Activated naive CD8-positive, alpha-beta T cell treated with anti-CD3 and anti-CD28 coated beads, Interleukin-2, amount 50 U/mL, for 24 hours (primary cell): ENCODE measurements at places on chromosomes 11 and 22.

DNA sequence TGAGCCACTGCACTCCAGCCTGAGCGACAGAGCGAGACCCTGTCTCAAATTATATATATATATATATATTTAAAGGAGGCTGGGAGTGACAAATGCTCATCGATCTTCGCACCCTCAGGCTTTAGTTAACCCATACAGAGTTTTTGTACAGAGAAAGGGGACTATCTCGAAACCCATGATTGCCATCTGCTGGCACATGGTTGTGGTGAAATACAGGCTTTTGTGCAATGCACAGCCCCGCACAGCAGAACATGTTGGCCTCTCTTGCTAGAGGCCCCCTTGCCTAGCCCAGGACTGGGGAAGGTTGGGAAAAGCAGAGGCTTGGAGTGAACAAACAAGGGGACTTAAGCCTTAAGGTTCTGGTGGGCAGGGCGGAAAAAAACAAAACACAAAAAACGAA, 3.6 kb downstream of the MYBPC3 start:
- no peak overlapping the region for H3K27ac ChIP-seq
- H3K36me3 ChIP-seq, result no peaks in the 10 kb centered on the region
- no peak overlapping the region for H3K4me3 ChIP-seq
- H3K27me3 ChIP-seq, result no peaks in the 10 kb centered on the region
- H3K4me1 ChIP-seq, result no peaks in the 10 kb centered on the region

DNA sequence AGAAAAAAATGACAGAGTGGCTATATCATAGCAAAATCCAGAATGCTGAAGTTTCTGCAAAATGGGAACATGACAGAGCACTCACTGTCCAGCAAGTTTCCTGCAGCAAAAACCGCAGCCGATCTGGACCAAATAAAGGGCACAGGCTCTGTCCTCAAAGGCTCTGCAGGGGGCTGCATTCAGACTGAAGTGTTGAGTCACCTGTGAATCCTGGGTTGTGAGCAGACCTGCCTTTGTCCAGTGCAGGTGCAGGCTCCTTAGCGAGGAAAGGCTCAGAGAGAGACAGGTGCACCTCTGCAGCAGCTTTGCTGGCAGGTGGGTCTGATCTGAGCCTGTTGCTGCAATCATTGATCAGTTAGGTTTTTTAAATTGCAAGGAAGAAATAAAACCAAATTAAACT, 29.3 kb upstream of the NFAM1 start:
- no peaks in the 10 kb centered on the region for H3K36me3 ChIP-seq
- no peaks in the 10 kb centered on the region for H3K4me1 ChIP-seq

GRCh38 chr11:72851726-72852125, 37.5 kb downstream of the ATG16L2 start:
- no peak for DNase-seq
- H3K4me3 ChIP-seq, result no peak overlapping the region
- H3K36me3 ChIP-seq, result peaks cover 5% of the 10 kb centered on the region
- H3K27me3 ChIP-seq, result no peaks in the 10 kb centered on the region
- no peak overlapping the region for H3K27ac ChIP-seq

DNA sequence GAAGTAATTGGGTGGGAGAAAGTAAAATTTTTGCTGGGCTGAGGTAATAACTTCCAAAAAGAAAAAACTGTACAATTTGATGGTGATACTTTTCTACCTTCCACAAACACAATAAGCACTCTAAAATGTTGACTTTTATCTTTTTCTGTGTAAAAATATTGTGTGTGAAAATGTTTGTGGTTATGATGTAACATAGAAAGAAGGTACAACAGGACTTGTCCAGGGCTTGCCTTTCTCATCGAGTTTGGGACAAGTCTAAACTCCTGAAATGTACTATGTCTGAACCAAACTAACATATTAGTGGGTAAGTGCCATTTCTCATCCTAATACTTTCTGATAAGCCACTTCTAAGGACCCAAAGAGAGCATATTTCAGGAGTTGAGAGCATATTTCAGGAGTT, 174.2 kb upstream of the PDGFD start:
- H3K27me3 ChIP-seq, result no peaks in the 10 kb centered on the region
- H3K27ac ChIP-seq, result no peak overlapping the region
- no peaks in the 10 kb centered on the region for H3K36me3 ChIP-seq
- DNase-seq, result no peak

DNA sequence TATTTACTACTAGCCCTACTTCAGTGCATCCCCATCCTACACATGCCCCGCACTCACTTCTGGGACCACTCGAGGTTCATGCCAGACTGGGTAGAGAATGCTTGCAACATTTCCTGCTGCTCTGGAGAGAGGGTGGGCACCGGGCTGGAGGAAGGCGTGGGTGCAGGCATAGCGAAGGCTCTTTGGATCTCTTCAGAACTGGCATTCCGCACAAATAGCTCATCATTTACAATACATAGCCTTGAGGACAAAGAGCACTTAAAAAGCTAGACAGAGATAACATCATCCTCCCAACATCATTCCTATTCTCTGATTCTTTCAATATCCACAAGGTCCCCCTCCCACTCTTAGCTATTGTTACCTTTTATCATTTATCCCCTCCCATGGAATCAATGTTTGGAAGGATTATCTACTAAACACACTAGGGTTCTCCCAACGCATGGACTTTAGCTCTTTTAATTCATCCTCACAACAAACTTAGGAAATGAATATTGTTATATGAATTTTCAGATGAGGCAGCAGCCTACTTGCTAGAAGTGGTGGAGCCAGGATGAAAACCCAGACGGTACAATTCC, 2.5 kb upstream of the TMEM223 start:
- H3K4me3 ChIP-seq, result no peak overlapping the region
- DNase-seq, result no peak
- H3K4me1 ChIP-seq, result peaks cover 26% of the 10 kb centered on the region
- H3K36me3 ChIP-seq, result peaks cover 71% of the 10 kb centered on the region

- no peaks in the 10 kb centered on the region for H3K27me3 ChIP-seq
- no peaks in the 10 kb centered on the region for H3K36me3 ChIP-seq
- H3K4me1 ChIP-seq, result no peaks in the 10 kb centered on the region
- no peak overlapping the region for H3K27ac ChIP-seq
- H3K4me3 ChIP-seq, result no peak overlapping the region
Observed at GRCh38 chr22:31138126-31138525, 2.2 kb downstream of the PLA2G3 start.

DNA sequence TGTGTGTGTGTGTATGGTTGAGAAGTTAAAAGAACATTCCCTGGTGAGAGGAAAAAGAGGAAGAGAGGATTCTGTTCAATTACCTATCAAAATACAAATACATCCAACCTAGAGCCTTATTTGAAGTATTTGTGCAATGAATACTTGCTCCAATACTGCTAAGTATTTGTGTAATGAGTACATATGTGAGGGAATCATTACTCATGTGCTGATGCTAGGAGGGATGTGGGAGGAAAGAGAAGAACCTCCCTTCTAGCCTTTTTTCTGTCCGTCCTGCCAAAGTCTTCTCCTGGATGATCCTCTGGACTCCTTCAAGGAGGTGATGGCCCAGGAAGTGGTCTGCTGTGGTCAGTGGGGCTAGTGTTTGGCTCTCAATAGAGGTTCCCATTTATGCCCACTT, 36.0 kb upstream of the ACCSL start:
- DNase-seq, result no peak
- H3K27ac ChIP-seq, result no peak overlapping the region
- no peaks in the 10 kb centered on the region for H3K4me1 ChIP-seq
- no peak overlapping the region for H3K4me3 ChIP-seq

- peaks cover 49% of the 10 kb centered on the region for H3K4me1 ChIP-seq
- H3K36me3 ChIP-seq, result peaks cover 37% of the 10 kb centered on the region
- no peak overlapping the region for H3K4me3 ChIP-seq
- no peak for DNase-seq
- H3K27me3 ChIP-seq, result no peaks in the 10 kb centered on the region
Observed at GRCh38 chr11:16741473-16741872, 3.0 kb downstream of the C11orf58 start.

- H3K27me3 ChIP-seq, result no peaks in the 10 kb centered on the region
- H3K4me1 ChIP-seq, result no peaks in the 10 kb centered on the region
- no peak within 1 kb of the TSS for H3K4me3 ChIP-seq
- H3K27ac ChIP-seq, result no peak within 1 kb of the TSS
- no peak for DNase-seq
- no peaks in the 10 kb centered on the region for H3K36me3 ChIP-seq
Observed at GRCh38 chr11:125945797-125946520, at the start of gene VSIG10L2. TSS of gene VSIG10L2 (plus strand) at chr11:125946044. CDS start at chr11:125946056, 12 bp downstream.

DNA sequence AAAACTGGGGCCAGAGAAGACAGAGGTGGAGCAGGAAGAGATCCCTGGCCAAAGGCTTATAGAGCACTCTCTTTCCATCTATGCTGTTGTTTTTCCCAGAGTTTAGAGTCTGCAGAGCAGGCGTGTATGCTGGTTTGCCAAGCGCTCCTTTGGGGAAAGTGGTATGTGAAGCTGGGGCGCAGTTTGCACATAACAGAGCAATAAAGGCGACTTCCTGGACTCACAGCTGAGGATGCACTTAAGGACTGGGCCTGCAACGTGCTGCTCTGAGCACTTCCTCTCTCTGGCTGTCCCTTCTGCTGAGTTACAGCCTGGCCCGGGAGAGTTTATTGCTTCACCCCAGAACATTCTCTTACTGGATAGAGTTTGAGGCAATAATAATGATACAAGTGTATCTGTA, 41.7 kb downstream of the THAP12 start:
- no peaks in the 10 kb centered on the region for H3K4me1 ChIP-seq
- H3K36me3 ChIP-seq, result peaks cover 7% of the 10 kb centered on the region
- no peak overlapping the region for H3K4me3 ChIP-seq
- no peak for DNase-seq
- peaks cover 2% of the 10 kb centered on the region for H3K27me3 ChIP-seq
- H3K27ac ChIP-seq, result peak overlapping the region; percentile 25

DNA sequence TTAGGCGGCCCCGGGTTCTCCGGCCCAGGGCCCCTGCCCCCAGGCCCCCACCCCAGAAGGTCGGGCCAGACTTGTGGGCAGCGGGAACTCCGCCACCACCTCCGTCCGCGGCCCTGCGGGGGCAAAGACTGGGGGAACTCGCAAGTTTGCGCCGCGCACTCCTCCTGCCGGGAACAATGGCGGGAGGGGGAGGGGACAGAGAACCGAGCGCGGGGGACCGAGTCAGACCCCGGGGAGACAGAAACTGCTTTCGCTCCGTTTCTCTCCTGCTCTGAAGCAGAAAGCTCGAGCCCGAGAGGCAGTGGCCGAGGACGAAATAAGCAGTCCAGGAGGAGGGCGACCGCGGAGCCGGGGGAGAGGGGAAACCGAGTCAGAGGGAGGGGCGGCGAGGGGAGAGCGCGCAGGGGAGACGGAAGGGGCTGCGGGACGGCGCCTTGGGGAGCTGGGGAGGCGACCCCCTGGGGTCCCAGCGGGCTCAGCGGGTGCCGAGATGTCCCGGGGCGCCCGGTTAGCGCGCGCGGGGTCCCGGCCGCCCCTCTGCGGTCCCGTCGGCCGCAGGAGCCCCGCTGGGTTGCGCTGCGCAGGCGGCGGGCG, 555 bp downstream of the TP53I11 start:
- no peak overlapping the region for H3K27ac ChIP-seq
- peak overlapping the region; percentile 73 for H3K4me3 ChIP-seq
- peak; percentile 58 for DNase-seq
- no peaks in the 10 kb centered on the region for H3K27me3 ChIP-seq

DNA sequence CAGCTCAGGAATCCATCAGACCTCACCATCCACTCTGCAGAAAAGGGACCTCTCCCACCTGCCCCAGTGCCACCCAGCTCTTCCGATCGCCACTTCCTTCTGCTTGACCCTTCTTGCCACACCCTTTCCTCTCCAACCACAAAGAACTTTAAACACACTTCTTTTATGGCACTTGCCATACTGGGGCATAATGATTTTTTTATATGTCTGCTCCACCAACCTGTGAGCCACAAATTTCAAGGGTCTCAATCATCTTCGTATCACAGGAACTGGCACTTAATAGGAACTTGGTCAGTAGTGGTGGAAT, 11.7 kb upstream of the MYH9 start:
- peaks cover 39% of the 10 kb centered on the region for H3K4me1 ChIP-seq
- H3K36me3 ChIP-seq, result no peaks in the 10 kb centered on the region
- DNase-seq, result no peak
- H3K4me3 ChIP-seq, result no peak overlapping the region
- H3K27ac ChIP-seq, result no peak overlapping the region

DNA sequence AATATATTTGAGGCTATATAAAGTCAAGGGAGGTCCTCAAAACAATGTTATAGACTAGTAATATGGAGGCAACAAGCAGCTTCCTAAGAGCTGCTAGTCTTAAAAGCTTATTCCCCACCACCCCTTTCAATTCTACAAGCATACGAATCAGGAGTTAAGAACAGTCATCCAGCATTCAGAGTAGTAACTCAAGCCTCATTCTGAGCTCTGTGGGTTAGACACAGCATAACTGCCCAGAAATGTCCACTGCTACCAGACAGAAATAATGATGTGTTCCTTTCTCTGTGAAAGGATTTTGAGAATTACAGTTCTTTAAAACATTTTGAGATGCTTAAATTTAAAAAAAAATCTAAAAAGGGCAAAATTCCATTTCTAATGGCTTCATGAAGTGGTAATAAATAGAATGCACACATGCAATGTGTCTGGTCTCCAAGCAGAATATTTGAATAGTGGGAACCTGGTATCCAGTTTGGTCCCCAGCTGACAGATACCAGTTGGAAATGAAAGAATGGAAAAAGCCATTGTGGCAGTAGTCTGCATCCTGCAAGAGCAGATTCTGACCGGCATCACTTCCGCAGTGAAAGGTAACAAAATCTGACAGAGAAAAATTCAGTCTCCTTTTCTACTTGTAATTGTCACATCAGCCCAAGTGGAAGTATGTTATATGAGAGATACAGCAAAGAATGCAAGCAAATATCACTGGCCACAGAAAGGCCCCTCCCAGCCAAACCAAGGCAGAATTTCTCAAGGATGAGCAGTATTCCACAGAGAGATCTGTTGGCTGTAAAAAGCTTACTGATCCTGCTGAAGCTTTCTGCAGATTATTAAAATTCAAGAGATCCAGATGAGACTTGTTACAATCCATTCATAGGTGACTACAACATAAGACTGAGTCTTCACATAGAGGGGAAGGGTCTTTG, 310.8 kb upstream of the PITPNB start:
- no peaks in the 10 kb centered on the region for H3K4me1 ChIP-seq
- peaks cover 4% of the 10 kb centered on the region for H3K27me3 ChIP-seq
- H3K36me3 ChIP-seq, result no peaks in the 10 kb centered on the region
- no peak overlapping the region for H3K27ac ChIP-seq

GRCh38 chr22:39236321-39237317, 8.2 kb downstream of the PDGFB start:
- H3K36me3 ChIP-seq, result no peaks in the 10 kb centered on the region
- peak overlapping the region; percentile 8 for H3K27ac ChIP-seq
- H3K4me1 ChIP-seq, result peaks cover 78% of the 10 kb centered on the region
- DNase-seq, result peak; percentile 72
- peaks cover 46% of the 10 kb centered on the region for H3K27me3 ChIP-seq
- H3K4me3 ChIP-seq, result peak overlapping the region; percentile 32

- peak overlapping the region; percentile 87 for H3K27ac ChIP-seq
- peaks cover 66% of the 10 kb centered on the region for H3K4me1 ChIP-seq
Observed at GRCh38 chr11:111539426-111540113, 950 bp upstream of the LAYN start.

- DNase-seq, result no peak
- no peak overlapping the region for H3K27ac ChIP-seq
Observed at GRCh38 chr11:69770540-69770939, 4.6 kb downstream of the FGF4 start.
